ENCODE measurements at places on chromosomes 1 and 21. TPM values are rescaled to one million over a fixed set of nuclear protein-coding genes. Genes with fewer than 3 reads are reported as not detected.

DNA sequence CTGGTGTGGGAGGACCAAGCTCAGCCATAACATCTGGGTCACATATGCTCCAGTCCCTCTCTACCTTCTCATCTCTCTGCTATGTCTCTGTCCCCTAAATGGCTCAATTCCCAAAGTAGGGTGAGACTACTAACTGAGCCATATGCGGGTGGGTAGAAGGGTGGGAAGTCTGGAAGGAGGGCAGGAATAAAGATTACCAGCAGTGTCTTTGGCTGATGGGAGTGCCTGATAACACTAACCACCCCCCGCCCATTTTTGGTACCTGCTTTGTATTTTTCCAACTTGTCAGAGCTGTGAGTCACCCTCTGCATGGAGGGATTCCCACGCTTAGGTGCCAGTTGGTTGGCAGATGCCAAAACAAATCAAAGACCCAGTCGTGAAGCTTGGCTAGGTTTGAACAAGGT, 14.9 kb upstream of the SSBP3 start:
- DNase-seq: no peak

DNA sequence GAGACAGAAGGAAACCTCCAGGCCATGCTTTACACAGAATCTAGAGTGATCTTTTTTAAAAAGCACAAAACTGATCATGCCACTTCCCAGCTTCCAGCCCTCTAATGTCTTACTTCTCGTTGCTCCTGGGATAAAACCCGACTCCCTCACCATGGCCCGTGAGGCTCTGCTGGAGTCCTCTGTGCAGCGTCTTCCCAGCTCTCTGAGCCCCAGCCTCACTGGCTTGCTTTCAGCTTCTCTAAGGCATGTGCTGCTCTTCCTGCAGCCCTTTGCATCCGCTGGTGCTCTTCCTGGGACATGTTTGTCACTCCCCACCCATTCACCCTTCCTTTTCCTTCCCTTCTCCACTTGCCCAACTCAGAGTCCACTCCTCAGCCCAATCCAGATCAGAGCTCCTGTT, 184.1 kb downstream of the AK5 start:
- DNase-seq: no peak

GRCh38 chr1:79079770-79080169, 73.2 kb upstream of the ADGRL4 start:
- peak; percentile 99 for DNase-seq

GRCh38 chr1:43549921-43550597, 19.4 kb downstream of the PTPRF start:
- DNase-seq: peak; percentile 40

GRCh38 chr1:157407917-157408525, 144.3 kb downstream of the FCRL5 start:
- DNase-seq: no peak

DNA sequence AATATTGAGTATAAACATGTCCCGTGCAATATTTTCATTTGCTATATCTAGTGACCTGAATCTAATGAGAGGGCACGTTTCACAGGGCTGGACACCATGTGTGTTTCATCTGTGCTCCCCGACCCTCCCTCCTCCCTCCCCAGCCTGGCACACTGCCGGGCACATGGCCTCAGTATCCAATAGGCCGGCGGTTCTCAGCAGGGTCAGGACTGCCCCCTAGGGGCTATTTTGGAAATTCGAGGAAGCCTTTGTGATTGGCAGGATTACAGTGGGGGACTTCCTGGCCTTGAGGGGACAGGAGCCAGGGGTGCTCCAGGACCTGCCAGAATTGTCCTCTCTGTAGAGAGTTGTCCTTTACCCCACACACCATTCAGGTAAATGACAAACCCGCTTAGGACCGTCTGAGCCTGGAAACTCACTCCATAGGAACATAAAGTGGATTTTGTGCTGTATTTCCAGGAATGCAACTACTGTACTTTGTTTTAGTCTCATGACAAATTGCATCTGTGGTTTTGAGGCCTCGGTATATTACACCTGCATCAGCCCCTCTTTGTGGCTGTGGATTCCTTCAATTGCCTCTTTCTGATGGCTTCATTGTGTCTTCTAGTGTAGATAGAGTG, 109.5 kb upstream of the SIM2 start:
- peak; percentile 58 for DNase-seq

DNA sequence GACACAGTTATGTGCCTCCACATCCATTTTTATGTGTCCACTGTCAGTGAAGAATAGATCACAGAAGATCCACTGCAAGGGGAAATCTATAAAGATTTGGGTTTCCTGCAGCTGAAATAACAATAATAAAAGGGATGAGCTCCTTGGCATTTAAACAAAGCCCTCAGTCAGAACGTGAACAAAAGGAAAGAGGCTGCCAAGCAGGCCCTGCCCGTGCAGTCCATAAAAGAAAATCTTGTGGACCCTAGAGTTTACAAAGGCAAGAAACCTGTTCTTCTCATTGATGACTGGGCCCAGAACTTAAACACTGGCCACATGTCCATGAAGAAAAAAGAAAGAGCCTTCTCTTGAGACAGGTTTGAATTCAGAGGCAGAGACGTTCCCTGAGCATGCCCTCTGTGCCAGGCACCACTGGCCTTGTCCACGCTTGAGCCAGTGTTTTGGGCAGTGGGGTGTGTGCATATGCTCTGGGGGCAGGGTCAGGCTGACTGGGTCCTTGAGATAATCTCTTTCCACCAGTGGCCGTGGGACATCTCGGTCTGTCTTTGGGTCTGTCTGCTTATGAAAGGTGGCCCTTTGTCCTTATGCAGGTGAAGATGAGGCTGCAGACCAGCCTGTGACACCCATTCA, 142.7 kb downstream of the HIVEP3 start:
- DNase-seq: peak; percentile 14

DNA sequence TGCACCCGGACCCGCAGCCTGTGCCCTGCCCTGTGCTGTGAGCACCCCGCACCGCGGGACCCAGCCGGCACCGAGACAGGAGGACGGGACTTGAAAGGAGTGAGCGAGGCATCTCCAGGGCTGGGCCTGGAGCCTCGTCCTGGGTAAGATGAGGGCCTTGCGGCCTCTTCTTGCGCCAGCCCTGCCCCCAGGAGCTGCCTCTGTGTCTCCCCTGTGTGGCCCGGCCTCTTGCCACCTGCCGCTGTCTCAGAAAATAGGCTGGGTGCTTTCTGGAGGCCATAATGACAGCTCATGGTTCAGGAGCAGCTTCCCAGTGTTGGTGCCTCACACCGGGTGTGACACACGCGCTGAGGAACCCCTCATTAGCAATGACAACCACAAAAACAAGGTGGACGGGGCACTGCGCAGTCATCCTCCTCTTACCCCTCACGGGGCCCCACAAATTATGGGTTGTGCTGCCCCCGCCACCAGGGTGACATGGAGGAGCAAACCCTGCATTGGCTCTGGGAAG, 161.5 kb upstream of the C1orf174 start:
- DNase-seq: no peak

DNA sequence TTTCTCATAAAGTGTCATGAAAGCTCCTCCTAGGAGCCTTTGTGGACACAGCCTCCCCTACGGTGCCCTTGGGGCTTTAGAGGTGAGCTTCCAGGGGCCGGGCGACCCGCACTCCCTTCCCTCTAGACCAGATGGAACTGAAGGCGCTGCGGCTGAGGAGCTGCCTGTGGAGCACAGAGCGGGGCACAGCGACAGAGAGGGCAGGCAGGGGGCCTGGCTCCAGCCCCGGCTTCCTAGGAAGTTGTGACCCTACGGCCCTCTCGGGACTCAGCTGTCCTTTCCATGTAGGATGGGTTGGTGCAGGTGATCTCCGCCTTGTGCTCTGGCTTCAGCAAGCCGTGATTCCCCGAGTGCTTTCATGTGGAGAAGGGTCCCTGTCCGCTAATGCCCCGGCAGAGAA, 23.6 kb upstream of the NEK2 start:
- DNase-seq: no peak

DNA sequence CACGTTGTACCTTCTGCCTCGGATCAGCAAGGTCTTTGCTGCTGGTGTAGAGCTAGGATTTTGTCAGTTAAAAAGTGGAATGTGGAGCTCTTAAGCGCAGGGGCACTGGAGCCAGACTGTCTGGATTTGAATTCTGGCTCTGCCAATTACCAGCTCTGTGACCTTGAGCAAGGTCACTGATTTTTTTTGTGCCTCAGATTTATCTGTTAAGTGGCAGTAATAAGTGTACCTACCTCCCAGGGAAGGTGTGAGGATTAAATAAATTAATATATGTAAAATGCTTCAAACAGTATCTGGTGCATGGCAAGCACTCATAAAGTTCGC, 40.3 kb downstream of the UBE2U start:
- no peak for DNase-seq

GRCh38 chr1:43834280-43835081, 99.1 kb upstream of the ARTN start:
- DNase-seq: peak; percentile 37

DNA sequence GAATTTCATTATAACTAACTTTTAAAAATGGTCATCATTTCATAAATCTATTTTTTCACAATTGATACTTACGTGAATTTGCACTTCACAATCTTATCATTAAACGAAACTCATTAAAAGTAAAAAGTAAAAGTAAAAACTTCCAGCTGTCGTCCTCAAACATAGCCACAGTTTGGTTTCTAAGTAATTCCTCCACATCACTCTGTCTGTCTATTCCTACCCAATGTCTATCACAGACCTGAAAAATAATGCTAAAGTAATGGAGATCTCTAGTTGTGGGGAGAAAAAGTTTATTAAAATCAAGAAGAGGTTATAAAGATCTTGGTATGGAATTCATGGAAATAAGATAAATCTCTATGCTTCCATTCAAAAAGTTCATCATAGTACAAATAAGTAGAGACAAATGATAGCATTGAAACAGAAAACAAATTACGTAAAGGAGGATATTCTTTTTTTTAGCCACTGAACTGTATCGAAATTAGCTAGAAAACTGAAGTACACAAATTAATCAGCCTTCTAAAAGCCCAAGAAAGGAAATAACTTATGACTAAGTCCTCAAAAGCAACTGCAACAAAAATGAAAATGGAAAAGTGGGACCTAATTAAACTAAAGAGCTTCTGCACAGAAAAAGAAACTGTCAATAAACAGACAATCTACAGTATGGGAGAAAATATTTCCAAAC, 148.6 kb downstream of the TIAM1 start:
- DNase-seq: no peak

GRCh38 chr1:12654004-12654567, 10.2 kb downstream of the AADACL4 start:
- peak; percentile 41 for DNase-seq

GRCh38 chr1:32464716-32465577, at the start of gene ZBTB8B:
ZBTB8B (plus strand) TSS chr1:32465072; CDS start chr1:32470625, 5,553 bp downstream.
- DNase-seq: peak; percentile 63

DNA sequence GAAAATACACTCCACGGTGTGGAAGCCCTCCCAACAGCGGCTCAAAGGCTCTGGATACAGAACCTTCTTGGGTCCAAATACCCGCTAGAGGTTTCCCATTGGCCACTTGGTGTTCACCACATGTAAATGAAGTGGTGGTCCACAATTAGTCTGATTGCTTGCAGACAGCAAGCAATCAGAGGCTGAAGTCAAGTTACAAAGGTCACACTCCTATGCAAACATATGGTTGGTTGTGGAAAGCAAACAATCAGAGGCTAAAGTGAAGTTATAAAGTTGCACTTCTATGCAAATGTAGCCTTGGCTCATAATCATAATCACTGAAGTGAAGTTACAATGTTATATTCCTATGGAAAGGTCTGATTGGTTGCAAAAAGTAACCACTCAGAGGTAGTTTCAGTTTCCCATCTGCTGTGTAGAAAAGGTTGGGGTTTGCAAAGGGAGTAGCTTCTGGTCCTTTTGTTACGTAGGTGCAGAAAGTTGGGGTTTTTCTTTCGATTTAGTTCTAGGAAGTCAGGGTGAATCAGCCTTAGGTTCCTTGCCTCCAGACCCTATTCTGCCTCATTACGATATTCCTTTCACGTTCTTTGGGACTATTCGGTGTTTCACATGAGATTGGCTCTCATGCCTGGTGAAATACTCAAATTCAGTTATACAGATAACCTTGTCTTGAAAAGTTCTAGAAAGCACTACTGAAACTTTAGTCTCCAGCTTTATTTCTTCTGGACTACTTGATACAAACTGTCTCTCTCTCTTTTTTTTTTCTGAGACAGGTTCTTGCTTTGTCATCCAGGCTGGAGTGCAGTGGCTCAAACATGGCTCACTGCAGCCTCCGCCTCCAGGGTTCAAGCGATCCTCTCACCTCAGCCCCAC, 36.7 kb upstream of the MTF2 start:
- DNase-seq: no peak

- no peak for DNase-seq
Observed at GRCh38 chr1:9840176-9840575, 16.4 kb upstream of the CLSTN1 start.

GRCh38 chr21:41045534-41046268, 122.3 kb upstream of the BACE2 start:
- DNase-seq: no peak

DNA sequence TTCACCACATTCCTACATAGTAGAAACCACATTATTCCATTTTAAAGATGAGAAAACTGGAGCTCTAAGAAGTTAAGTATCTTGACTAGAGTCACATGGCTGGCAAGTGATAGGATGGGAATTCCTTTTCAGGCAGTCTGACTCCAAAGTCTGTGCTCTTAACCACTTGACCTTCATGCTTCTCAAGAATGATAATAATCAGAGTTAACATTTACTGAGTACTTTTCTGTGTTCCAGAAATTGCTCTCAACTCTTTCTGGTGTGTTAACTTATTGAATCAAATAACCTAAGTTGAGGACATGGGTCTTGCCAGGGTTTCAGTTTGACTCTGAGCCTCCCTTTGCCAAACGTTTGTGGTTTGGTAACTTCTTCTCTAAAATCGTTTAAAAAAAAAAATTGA, 169.4 kb downstream of the RASAL2 start:
- DNase-seq: no peak

DNA sequence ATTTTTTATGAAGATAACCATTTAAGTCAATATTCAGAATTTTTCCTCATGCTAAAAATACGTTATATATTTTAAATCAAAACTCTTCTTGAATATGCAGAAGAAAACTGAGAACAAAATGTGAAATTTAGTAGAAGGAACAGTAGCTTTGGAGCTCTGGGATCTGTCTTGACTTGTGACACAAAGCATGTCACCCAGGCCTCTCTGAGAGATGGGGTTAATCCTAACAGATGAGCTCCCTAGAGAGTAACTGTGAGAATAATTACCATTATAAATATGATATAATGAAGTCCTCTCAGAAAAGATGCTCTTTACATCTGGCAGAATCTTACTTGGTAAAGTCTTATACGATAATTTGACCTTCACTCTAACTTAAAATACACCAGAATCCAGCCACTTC, 272.0 kb downstream of the PTPRC start:
- DNase-seq: no peak

HES3 gene
- not detected for total RNA-seq

ATXN7L2 gene
- total RNA-seq: 1.5 TPM

LINGO4 gene
- not detected for total RNA-seq

TMEM269 gene
- not detected for total RNA-seq

AUNIP gene
- total RNA-seq: 2.0 TPM

ITGB2 gene
- 0.05 TPM for total RNA-seq

CIART gene
- total RNA-seq: 0.33 TPM

NPHS2 gene
- not detected for total RNA-seq

Data from dermis blood vessel endothelial cell (primary cell).